ENCODE measurements at places on chromosomes 13 and 19.

- no peak overlapping the region for H3K4me3 ChIP-seq
- no peaks in the 10 kb centered on the region for H3K36me3 ChIP-seq
- DNase-seq, result no peak
- H3K27me3 ChIP-seq, result no peaks in the 10 kb centered on the region
These were observed 2660.1 kb upstream of the PCDH20 start for GRCh38 chr13:64075543-64076271.

DNA sequence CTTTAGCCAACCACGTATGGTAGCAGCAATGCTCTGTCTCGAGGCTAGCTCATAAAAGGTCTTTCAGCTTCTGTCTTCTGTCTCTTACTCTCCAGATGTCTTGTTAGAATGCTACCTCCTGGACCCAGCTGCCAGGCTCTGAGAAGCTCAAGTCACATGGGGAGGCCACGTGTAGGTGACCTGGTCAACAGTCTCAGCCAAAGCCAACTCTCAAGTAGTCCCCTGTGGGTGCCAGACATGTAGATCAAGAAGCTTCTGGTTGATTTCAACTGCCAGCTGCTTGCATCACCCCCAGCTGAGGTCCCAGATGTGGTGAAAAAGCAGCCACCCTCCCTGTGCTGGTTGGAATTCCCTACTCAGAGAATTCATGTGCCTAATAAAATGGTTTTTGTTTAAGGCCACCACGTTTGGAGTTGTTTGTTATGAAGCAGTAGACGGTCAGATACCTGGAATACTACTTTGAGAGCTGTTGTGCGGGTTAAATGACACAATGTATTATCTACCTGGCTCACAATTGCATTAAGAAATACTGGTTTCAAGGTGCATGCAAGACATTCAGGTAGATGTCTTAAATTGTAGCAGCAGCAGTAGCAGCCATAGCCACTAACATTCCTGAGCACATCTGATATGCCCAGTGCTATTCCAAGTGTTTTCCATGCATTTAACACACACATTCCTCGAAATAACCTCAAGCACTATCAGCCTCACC lies 131.0 kb upstream of the RFC3 start:
- H3K36me3 ChIP-seq, result no peaks in the 10 kb centered on the region
- no peaks in the 10 kb centered on the region for H3K27me3 ChIP-seq
- DNase-seq, result no peak
- H3K4me1 ChIP-seq, result no peaks in the 10 kb centered on the region
- no peak overlapping the region for H3K4me3 ChIP-seq

DNA sequence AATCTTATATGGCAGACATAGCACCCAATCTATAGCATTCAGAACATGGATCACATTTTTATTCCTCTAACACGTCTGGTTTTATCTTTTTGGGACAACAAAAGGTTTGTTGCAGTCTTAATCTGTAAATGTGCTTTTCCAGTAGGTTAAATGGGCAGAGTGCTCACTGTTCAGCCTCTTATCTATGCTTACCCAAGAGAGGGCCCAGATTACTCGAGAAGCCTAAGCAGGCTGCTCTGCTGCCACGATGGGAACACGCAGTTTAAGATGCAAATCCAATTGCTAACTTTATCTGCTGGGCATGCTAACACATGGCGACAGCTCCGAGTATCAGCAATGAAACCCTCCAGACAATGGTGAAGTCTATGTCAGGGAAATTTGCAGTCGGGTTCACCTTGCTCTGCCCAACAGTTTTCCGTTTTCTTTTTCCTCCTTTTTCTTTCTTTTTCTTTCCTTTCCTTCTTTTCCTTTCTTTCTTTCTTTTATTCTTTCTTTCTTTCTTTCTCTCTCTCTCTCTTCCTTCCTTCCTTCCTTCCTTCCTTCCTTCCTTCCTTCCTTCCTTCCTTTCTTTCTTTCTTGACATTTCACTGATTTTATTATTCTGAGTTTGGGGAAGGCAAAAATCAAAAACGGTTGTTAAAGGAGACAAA lies 115.3 kb downstream of the RBM26 start:
- H3K36me3 ChIP-seq, result no peaks in the 10 kb centered on the region
- H3K4me1 ChIP-seq, result no peaks in the 10 kb centered on the region
- no peak for DNase-seq
- no peak overlapping the region for H3K27ac ChIP-seq
- H3K4me3 ChIP-seq, result no peak overlapping the region

- no peak for DNase-seq
- no peaks in the 10 kb centered on the region for H3K27me3 ChIP-seq
- H3K27ac ChIP-seq, result no peak overlapping the region
- H3K4me3 ChIP-seq, result no peak overlapping the region
- no peaks in the 10 kb centered on the region for H3K4me1 ChIP-seq
These were observed 23.0 kb downstream of the NEK5 start for GRCh38 chr13:52105841-52106240.

DNA sequence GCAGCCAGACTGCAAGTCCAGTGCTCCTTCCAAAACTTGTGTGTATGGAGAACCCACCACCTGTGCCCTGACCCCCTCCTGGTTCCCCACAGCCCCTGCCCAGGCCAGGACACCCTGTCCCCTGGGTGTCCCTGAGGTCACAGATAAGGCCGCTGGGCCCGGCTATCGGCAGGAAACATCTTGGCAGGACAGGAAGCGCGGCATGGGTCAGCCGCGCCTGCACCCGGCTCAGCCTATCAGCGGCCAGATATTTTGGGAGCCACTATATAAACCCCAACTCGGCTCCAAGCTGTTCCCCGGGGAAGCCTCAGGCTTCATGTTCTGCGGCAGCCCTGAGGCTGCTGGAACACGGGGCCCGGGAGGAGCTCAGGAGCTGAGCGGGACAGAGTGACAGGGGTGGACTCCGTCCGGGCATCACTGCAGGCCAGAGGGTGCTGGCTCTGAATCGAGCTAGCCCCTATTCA lies 60.8 kb downstream of the AP1M1 start:
- peaks cover 26% of the 10 kb centered on the region for H3K4me1 ChIP-seq
- H3K4me3 ChIP-seq, result no peak overlapping the region
- no peak for DNase-seq
- peak overlapping the region; percentile 62 for H3K27ac ChIP-seq
- no peaks in the 10 kb centered on the region for H3K36me3 ChIP-seq

GRCh38 chr13:23427881-23428528 lies 5.5 kb downstream of the SACS start:
- no peaks in the 10 kb centered on the region for H3K27me3 ChIP-seq
- DNase-seq, result no peak
- no peaks in the 10 kb centered on the region for H3K36me3 ChIP-seq
- peaks cover 20% of the 10 kb centered on the region for H3K4me1 ChIP-seq

DNA sequence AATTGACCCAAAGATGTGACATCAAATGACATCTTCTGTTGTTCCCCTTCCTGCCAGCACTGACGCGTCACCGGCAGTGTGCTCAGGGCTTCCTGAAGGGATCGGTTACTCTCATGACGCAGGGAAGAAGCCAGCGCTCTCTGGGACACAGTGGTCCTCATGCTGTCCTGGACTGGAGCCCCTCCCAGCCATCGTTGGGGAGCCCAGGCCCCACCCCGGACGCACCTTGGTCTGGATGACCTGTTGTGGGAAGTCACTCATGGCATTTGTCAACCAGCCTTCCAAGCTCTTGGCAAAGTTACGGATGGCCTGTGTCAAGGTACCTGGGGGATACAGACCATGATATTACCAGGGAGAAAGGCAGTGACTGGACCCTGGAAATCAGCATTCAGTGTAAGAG lies 26.0 kb upstream of the RANBP3 start:
- H3K36me3 ChIP-seq, result peaks cover 83% of the 10 kb centered on the region
- no peaks in the 10 kb centered on the region for H3K27me3 ChIP-seq
- DNase-seq, result no peak
- no peaks in the 10 kb centered on the region for H3K4me1 ChIP-seq

- H3K27me3 ChIP-seq, result no peaks in the 10 kb centered on the region
- peaks cover 35% of the 10 kb centered on the region for H3K4me1 ChIP-seq
- no peak overlapping the region for H3K27ac ChIP-seq
- no peak for DNase-seq
These were observed 84.5 kb upstream of the FRY start for GRCh38 chr13:31947105-31947504.

- no peak for DNase-seq
- no peaks in the 10 kb centered on the region for H3K36me3 ChIP-seq
- no peak overlapping the region for H3K27ac ChIP-seq
- H3K4me1 ChIP-seq, result no peaks in the 10 kb centered on the region
- no peak overlapping the region for H3K4me3 ChIP-seq
- no peaks in the 10 kb centered on the region for H3K27me3 ChIP-seq
These were observed 25.6 kb upstream of the CXCL17 start for GRCh38 chr19:42468273-42468796.

DNA sequence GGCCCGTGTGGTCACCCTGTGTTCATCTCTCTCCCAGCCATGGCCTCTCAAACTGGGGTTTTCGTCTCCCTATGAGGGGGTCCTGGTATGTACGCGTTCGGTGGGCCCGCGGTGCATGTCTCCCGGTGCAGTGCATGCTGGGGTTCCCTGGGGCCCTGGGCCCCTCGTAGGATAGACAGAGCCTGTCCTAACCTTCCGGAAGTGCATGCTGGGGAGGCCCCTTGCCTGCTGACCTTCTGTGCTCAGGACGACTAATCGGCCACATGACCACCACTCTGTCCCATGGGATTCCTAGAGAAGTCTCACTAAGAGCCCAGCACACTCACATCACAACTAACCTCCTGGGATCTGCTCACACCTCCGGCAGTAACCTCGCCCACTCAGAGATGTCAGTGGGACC lies 4.9 kb upstream of the USE1 start:
- DNase-seq, result no peak
- peaks cover 7% of the 10 kb centered on the region for H3K4me1 ChIP-seq
- H3K27ac ChIP-seq, result no peak overlapping the region
- peaks cover 64% of the 10 kb centered on the region for H3K36me3 ChIP-seq
- H3K27me3 ChIP-seq, result no peaks in the 10 kb centered on the region
- H3K4me3 ChIP-seq, result no peak overlapping the region

DNA sequence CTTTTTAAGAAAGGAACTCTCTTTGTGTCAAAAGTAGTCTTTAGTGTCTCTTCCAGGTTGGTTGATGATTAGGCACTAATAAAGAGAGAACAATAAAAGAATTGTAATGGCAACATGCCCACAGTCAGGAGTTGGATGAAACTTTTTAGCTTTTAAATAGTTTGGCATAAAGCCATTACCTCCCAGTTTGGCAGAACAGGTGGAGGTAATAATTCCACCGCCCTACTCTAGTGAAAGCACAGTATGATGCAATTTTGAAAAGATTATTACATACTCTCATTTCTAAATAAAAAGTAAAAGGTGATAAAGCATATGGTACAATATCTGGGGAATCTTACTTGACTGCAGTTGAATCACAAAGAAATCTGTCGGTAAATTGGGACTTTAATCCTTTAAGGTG lies 497.6 kb downstream of the SUCLA2 start:
- H3K27me3 ChIP-seq, result no peaks in the 10 kb centered on the region
- no peak overlapping the region for H3K4me3 ChIP-seq
- no peaks in the 10 kb centered on the region for H3K4me1 ChIP-seq
- no peak overlapping the region for H3K27ac ChIP-seq
- no peak for DNase-seq
- H3K36me3 ChIP-seq, result no peaks in the 10 kb centered on the region

- no peak for DNase-seq
- no peaks in the 10 kb centered on the region for H3K27me3 ChIP-seq
These were observed 7.4 kb downstream of the RAP2A start for GRCh38 chr13:97441368-97441767.

DNA sequence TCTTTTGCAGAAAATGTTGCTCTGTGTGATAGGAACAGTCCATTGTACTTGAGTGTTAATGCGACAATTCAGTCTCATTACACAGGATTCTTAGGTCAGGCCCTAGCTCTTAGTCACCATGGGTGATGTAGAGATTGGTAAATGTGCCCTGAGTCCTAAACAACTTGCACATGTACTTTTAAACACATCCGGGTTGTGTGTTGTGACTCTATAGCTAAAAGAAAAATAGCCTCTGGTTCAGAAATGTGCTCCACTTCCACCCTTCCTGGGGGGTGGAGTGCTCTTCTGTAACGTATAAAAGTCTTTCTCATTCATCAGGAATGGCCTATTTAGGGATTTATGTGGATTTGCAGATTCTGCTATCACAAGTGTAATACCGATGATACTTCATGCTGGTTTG lies 5.2 kb downstream of the SPATA13 start:
- H3K36me3 ChIP-seq, result peaks cover 3% of the 10 kb centered on the region
- H3K4me1 ChIP-seq, result peaks cover 26% of the 10 kb centered on the region
- H3K4me3 ChIP-seq, result no peak overlapping the region
- no peak for DNase-seq
- no peaks in the 10 kb centered on the region for H3K27me3 ChIP-seq

- H3K27ac ChIP-seq, result peak overlapping the region; percentile 55
- no peaks in the 10 kb centered on the region for H3K27me3 ChIP-seq
- no peak for DNase-seq
- H3K4me1 ChIP-seq, result peaks cover 20% of the 10 kb centered on the region
- H3K36me3 ChIP-seq, result no peaks in the 10 kb centered on the region
These were observed 943 bp downstream of the SLAIN1 start for GRCh38 chr13:77698201-77699058.

GRCh38 chr13:52029569-52029968 lies 5.1 kb downstream of the UTP14C start:
- H3K27ac ChIP-seq, result no peak overlapping the region
- no peak overlapping the region for H3K4me3 ChIP-seq
- H3K27me3 ChIP-seq, result no peaks in the 10 kb centered on the region
- no peak for DNase-seq

GRCh38 chr13:101309014-101309619 lies 107.2 kb downstream of the NALCN start:
- H3K27ac ChIP-seq, result no peak overlapping the region
- no peak for DNase-seq
- H3K4me1 ChIP-seq, result no peaks in the 10 kb centered on the region
- no peak overlapping the region for H3K4me3 ChIP-seq

DNA sequence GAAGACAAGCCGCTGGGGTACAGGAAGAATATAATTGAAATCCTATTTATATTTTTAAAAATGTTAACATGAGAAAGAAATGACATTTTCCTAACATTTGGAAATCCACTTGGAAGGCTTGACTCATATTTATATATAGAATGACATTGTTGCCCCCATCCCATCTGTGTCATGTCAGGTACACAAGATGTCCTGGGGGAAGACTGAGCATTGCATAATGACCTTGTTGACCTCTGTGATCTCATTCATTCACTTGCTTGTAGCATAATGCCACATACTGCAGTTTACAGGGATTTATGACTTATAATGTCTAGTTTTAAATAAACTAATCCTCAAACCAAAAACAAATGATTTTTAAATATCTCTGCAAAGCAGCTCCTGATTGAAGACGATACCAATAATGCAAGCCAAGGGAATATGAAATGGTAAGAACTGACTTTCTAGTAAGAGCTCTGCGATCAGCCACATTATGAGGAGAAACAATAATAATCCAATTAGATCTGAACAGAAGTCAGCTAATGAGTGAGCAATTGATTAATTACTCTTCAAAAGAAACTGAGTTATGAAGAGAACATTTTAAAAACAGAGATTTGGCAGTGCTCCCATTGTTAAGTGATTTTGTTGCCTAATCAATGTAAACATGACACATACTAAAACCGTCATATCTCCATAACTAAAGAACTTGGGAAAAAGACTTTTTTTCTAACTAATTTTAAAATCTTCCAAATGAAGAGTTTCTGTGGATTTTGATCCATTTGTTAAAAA lies 21.2 kb upstream of the VWA8 start:
- H3K4me1 ChIP-seq, result no peaks in the 10 kb centered on the region
- H3K27ac ChIP-seq, result no peak overlapping the region
- no peaks in the 10 kb centered on the region for H3K36me3 ChIP-seq

- no peak overlapping the region for H3K4me3 ChIP-seq
- H3K36me3 ChIP-seq, result no peaks in the 10 kb centered on the region
- H3K27me3 ChIP-seq, result no peaks in the 10 kb centered on the region
- no peaks in the 10 kb centered on the region for H3K4me1 ChIP-seq
These were observed 258.2 kb upstream of the IRS2 start for GRCh38 chr13:110044551-110045111.
